Natural killer cell (primary cell): ENCODE measurements at places on chromosomes 13 and 19. TPM values are rescaled to one million over a fixed set of nuclear protein-coding genes. Genes with fewer than 3 reads are reported as not detected.

- no peak overlapping the region for H3K4me3 ChIP-seq
- no peaks in the 10 kb centered on the region for H3K27me3 ChIP-seq
- no peak overlapping the region for H3K27ac ChIP-seq
Measured at GRCh38 chr13:33290421-33290965, 4.9 kb upstream of the STARD13 start.

- H3K36me3 ChIP-seq, result no peaks in the 10 kb centered on the region
- peaks cover 16% of the 10 kb centered on the region for H3K27me3 ChIP-seq
- no peak overlapping the region for H3K4me3 ChIP-seq
- no peak overlapping the region for H3K27ac ChIP-seq
- no peak for DNase-seq
Measured at GRCh38 chr13:93230261-93230855, 3.8 kb downstream of the GPC6 start.

DNA sequence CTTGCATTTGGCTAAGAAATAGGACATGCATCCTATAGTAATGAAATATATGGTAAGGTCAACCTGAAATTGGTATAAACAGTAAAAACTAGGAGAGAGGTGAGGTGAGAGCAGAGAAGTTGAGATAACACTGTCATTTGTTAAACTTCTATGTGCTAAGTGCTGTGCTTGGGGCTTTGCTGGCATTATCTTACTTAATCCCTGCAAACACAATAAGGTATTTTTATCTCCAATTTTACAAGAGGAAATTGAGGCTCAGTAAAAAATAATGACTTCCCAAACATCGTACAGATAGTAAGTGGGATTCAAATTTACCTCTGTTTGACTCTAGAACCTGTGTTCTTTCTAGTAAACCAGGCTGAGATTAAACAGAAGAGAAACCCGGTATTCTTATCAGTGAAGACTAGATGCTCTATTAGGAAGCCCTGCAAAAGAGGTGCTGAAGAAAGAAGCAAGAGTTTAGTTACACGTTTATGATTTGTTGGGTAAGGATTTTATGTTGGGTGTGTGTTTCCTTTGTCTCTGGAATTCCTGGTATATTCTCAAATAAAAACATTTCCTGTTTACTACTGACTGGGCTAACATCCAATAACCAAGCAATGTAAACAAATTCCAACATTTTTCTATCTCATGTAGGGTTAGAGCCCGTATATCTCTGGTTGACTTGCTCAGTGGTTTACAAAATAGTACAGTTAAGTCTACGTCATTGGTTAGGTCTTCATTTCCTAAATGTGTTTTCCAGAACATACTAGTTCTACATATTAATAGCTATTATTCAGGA lies 137.3 kb upstream of the FNDC3A start:
- H3K27ac ChIP-seq, result no peak overlapping the region
- no peaks in the 10 kb centered on the region for H3K4me1 ChIP-seq
- no peaks in the 10 kb centered on the region for H3K36me3 ChIP-seq
- no peak overlapping the region for H3K4me3 ChIP-seq
- no peak for DNase-seq

DNA sequence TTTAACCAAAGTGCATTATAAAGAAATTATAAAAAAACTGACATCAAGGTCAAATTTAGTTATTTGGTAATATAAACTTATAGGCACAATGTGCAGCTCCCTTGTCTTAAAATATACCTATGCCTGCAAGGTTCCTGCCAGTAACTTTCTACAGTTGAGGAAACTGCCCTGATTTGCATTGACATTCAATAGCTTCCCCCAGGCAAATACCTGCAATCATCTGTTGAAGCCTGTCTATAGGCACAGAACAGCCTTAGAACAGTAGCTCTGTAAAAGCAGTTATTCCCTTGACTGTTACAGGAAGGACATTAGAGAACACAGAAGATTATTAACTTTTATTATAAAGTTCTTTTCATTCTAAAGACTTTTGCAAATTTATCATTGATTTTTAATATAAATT lies 1239.5 kb downstream of the PCDH9 start:
- DNase-seq, result no peak
- no peak overlapping the region for H3K4me3 ChIP-seq
- H3K27me3 ChIP-seq, result no peaks in the 10 kb centered on the region
- H3K36me3 ChIP-seq, result no peaks in the 10 kb centered on the region

DNA sequence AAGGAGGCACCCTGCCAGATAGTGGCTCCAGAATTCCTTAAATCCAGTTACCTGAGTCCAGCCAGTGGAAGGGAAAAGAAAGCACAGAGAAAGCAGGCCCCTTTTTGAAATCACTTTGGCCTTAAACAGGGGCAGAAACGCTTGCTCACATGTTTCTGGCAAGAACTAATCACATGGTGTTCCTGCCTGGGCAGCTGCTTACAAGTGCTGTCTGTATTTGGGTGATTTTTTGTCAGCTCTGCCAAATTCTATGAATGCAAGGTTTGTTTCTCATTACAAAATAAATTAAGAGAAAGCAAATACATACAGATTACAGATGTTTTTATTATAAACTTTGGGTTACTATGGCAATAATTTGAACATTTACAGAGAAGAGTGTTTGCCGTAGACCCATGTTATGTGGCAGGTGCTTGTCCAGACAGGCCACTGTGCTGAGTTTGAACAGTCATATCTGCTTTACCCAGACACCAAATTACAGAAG lies 1237.8 kb downstream of the SLITRK5 start:
- no peak overlapping the region for H3K4me3 ChIP-seq
- no peaks in the 10 kb centered on the region for H3K4me1 ChIP-seq
- no peak for DNase-seq
- no peak overlapping the region for H3K27ac ChIP-seq

DNA sequence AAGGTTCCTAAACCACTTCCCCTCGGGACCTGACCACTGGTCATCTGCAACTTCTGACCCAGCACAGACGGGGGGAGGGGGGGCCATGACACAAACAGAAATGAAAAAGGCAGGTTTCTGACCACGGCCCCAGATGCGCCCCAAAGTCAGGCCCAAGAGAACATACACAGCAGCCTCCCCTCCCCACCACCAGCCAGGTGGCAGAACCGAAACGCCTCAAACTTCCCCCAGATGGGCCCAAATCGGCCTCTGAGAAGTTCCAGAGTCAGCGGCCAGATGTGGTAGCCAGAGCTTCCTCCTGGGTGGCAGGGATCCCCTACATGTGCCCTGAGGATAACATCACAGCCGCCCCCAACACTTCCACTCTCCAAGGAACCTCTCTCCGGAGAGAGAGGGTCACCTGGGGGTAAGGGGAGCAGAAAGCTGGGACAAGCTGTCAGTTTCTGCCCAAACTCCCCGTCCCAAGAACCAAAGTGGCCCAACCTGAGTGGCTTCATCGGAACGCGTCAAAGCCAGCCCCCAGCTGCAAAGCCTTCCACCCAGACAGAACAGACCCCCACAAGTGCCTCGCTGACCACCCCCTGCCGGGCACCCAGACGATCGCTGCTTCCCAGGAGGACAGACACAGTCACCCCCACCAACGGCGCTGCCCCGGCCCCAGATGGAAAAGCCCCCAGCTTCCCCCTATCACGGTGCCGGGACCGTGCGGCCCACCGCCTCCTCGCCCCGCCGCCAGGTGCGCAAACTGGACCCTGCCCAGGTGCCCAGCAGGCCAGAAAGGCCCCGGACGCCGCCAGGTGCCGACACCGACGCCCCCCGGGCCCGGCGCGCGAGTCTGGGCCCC lies 800 bp downstream of the ELL start:
- no peaks in the 10 kb centered on the region for H3K36me3 ChIP-seq
- peaks cover 44% of the 10 kb centered on the region for H3K4me1 ChIP-seq
- peak; percentile 57 for DNase-seq
- peak overlapping the region; percentile 96 for H3K4me3 ChIP-seq
- H3K27me3 ChIP-seq, result no peaks in the 10 kb centered on the region

DNA sequence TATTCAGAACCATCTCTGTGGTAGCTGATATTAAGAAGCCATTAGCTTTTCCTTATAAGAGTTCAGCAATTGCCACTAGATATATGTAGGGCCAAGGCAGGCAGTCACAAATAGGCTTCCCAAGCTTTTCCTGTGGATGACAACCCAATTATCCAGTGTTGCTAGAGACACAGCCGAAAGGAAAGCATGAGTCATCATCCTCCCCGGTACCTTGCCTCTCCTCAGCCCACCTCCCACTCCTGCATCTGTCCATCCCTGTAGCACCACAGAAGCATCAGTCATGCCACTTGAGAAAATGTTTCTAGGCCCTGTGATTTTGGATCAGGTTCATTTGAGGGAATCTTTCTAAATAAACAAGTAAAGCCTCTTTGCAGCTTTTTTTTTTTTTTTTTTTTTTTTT lies 204.3 kb downstream of the DNAJC15 start:
- no peak for DNase-seq
- no peak overlapping the region for H3K4me3 ChIP-seq
- H3K36me3 ChIP-seq, result no peaks in the 10 kb centered on the region
- no peak overlapping the region for H3K27ac ChIP-seq

DNA sequence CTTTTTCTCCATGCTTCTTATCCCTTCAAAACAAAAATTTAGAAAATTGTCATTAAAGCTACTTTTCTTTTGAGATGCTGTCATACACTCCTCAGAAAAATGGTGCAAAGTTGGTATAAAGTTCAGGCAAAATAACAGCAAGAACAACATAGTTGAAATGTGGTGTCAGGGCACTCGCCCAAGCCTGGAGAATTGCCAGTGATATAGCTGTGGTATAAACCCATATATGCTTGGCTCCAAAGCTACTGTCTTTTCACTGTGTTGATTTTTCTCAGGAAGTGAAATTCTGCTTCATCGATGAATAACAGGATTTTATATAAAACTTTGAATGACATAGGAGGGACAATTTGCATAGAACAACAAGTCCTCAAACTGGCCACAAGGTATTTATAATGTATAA lies 2532.9 kb downstream of the PCDH9 start:
- no peak overlapping the region for H3K4me3 ChIP-seq
- DNase-seq, result no peak
- no peaks in the 10 kb centered on the region for H3K36me3 ChIP-seq
- H3K27me3 ChIP-seq, result no peaks in the 10 kb centered on the region
- no peak overlapping the region for H3K27ac ChIP-seq
- no peaks in the 10 kb centered on the region for H3K4me1 ChIP-seq

GRCh38 chr19:734716-735115 lies 16.2 kb upstream of the MISP start:
- H3K4me1 ChIP-seq, result peaks cover 26% of the 10 kb centered on the region
- DNase-seq, result no peak
- no peak overlapping the region for H3K4me3 ChIP-seq
- no peaks in the 10 kb centered on the region for H3K36me3 ChIP-seq

GRCh38 chr13:26053418-26053980 lies 1.7 kb upstream of the SHISA2 start:
- peaks cover 11% of the 10 kb centered on the region for H3K4me1 ChIP-seq
- H3K27me3 ChIP-seq, result peaks cover 22% of the 10 kb centered on the region
- no peak overlapping the region for H3K4me3 ChIP-seq

GRCh38 chr19:30167206-30167868 lies 204.8 kb upstream of the ZNF536 start:
- no peaks in the 10 kb centered on the region for H3K4me1 ChIP-seq
- no peaks in the 10 kb centered on the region for H3K27me3 ChIP-seq
- H3K36me3 ChIP-seq, result no peaks in the 10 kb centered on the region
- H3K4me3 ChIP-seq, result no peak overlapping the region
- no peak overlapping the region for H3K27ac ChIP-seq

DNA sequence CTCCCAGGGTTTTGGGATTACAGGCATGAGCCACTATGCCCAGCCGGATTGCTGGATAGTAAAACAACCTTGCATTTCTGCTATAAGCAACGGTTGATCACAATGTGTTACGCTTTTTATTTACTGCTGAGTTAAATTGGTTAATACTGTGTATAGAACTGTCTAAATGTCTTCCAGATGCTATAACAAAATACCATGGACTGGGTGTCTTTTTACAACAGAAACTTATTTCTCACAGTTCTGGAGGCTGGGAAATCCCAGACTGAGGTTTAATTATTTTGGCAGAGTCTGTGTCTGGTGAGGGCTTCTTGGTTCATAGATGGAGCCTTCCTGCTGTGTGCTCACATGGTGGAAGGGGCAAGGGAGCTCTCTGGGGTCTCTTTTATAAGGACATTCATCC lies 65.5 kb downstream of the ING1 start:
- peaks cover 5% of the 10 kb centered on the region for H3K4me1 ChIP-seq
- H3K27me3 ChIP-seq, result no peaks in the 10 kb centered on the region
- no peak overlapping the region for H3K27ac ChIP-seq

DNA sequence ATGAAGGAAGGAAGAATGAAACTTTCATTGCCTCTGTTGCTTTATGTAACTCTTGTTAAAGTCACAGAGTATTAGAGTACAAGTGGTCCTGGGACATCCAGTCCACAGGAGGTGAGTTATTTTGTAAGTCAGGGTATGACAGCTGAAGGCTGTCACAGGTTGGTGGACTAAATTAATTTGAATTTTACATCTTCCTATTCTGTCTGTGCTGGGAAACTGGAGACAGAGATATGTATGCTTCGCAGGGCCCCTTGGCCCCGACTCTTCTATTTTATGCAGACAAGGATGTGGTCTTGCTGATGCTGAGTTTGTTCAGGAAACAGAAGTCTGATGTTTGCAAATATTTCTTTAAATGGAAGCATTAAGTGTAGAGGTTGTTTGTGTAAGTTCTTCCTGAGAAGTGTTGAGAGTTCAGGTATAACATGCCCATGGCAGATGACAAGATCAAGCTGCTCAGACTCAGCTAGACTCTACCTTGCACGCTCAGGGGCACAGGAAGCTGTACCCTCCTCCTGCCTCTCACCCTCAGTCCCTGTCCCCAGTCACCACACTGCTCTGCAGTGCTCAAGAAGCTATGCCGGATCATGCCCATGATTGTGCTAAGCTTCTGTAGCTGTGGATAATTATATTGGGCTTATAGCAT lies 23.4 kb downstream of the RASL11A start:
- peak; percentile 49 for DNase-seq
- H3K4me1 ChIP-seq, result no peaks in the 10 kb centered on the region
- H3K27ac ChIP-seq, result no peak overlapping the region
- no peaks in the 10 kb centered on the region for H3K27me3 ChIP-seq
- no peak overlapping the region for H3K4me3 ChIP-seq
- no peaks in the 10 kb centered on the region for H3K36me3 ChIP-seq

GRCh38 chr13:73674570-73674969 lies 459.6 kb downstream of the KLF12 start:
- no peaks in the 10 kb centered on the region for H3K27me3 ChIP-seq
- H3K36me3 ChIP-seq, result no peaks in the 10 kb centered on the region
- no peaks in the 10 kb centered on the region for H3K4me1 ChIP-seq
- no peak overlapping the region for H3K27ac ChIP-seq

DNA sequence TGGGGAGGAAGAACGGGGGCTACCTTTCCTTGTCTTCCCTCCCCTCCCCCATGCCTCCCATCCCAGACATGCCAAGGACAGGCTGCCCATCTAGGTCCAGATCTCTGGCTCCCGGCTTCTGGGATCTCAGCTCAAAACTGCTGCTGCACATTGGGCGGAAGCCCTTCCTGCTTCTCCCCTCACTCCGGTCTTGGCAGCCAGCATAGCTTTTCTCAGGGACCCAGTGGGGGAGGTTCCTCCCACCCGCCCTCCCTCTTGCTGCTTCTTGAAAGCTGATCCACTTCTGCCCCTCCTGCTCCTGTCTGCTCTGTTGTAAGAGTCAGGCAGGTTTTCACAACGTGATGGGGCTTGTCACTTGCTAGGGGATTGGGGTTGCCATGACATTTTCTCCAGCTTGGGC lies 21.7 kb upstream of the RNF17 start:
- H3K27ac ChIP-seq, result no peak overlapping the region
- no peak overlapping the region for H3K4me3 ChIP-seq
- no peak for DNase-seq

C2CD4C gene
- not detected for total RNA-seq

ZNF345 gene
- total RNA-seq, result 19.5 TPM

TNFAIP8L1 gene
- 8.5 TPM for total RNA-seq

ZNF529 gene
- 23.5 TPM for total RNA-seq

COL5A3 gene
- 6.6 TPM for total RNA-seq
